ENCODE measurements at places on chromosomes 4 and X. TPM values are rescaled to one million over a fixed set of nuclear protein-coding genes. Genes with fewer than 3 reads are reported as not detected.

The XK gene
- polyA plus RNA-seq: 10.0 TPM

- peak overlapping the region; percentile 65 for H3K27ac ChIP-seq
- DNase-seq: peak; percentile 74
- no peaks in the 10 kb centered on the region for H3K4me1 ChIP-seq
- no peak overlapping the region for H3K4me3 ChIP-seq
- no peaks in the 10 kb centered on the region for H3K27me3 ChIP-seq
- no peaks in the 10 kb centered on the region for H3K36me3 ChIP-seq
Observed at GRCh38 chr4:25190407-25190806, 30.2 kb upstream of the SEPSECS start.

The CTAG1B gene
- not detected for polyA plus RNA-seq

- H3K27me3 ChIP-seq: no peaks in the 10 kb centered on the region
- no peaks in the 10 kb centered on the region for H3K36me3 ChIP-seq
- DNase-seq: no peak
- no peak overlapping the region for H3K4me3 ChIP-seq
- H3K4me1 ChIP-seq: no peaks in the 10 kb centered on the region
- H3K27ac ChIP-seq: peak overlapping the region; percentile 31
Observed at GRCh38 chrX:136067966-136068365, 79.4 kb upstream of the FHL1 start.

The CORIN gene
- 0.04 TPM for polyA plus RNA-seq

The EDA2R gene
- polyA plus RNA-seq: not detected

- DNase-seq: no peak
- no peaks in the 10 kb centered on the region for H3K27me3 ChIP-seq
- no peak overlapping the region for H3K27ac ChIP-seq
- H3K4me3 ChIP-seq: no peak overlapping the region
- H3K36me3 ChIP-seq: no peaks in the 10 kb centered on the region
- H3K4me1 ChIP-seq: no peaks in the 10 kb centered on the region
Observed at GRCh38 chr4:130192787-130193186, 1096.8 kb downstream of the C4orf33 start.

- DNase-seq: no peak
- no peaks in the 10 kb centered on the region for H3K4me1 ChIP-seq
- H3K36me3 ChIP-seq: no peaks in the 10 kb centered on the region
- H3K4me3 ChIP-seq: no peak overlapping the region
Observed at GRCh38 chr4:180925805-180926204, 1317.4 kb upstream of the TENM3 start.

DNA sequence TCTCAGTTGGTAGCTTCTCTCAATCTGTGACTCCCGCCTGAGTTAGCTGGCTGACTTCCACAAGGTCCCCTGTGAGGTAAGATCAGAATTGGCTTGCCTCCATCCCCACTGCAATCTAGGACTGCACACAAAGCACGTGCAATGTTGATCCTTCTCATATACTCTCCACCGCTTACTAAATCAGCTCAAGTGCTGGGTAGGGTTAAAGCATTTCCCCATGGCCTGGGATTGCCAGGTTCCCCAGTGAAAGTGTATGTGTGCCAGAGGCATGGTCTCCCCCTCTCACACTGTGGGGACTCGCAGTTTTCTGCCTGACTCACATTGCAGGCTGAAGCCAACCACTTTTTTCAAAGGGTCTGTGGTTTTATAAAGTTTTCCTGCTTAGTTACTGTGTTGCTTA lies 886.9 kb downstream of the FAM133A start:
- no peak for DNase-seq
- H3K27ac ChIP-seq: no peak overlapping the region
- no peaks in the 10 kb centered on the region for H3K4me1 ChIP-seq
- H3K27me3 ChIP-seq: no peaks in the 10 kb centered on the region
- H3K4me3 ChIP-seq: no peak overlapping the region

DNA sequence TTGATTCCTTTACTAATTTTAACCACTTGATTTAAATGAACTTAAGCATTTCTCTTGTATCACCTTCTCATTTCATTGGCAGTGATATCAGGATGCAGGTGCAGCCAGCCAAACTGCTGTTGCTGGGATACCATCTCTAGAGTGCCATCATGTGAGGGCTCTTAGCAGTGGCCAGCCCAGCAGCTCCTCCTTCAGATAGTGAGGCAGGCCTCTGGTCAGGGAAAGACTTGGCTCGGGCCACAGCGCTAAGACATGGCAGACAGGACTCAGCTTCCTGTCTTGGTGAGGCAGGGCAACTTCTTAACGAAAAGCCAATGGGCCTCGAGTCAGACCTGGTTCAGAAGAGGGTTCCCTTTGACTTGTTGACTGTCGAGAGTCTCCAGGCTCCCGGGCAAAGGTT lies 50.0 kb downstream of the NOP14 start:
- no peak overlapping the region for H3K27ac ChIP-seq
- H3K4me3 ChIP-seq: no peak overlapping the region
- DNase-seq: no peak
- H3K36me3 ChIP-seq: peaks cover 10% of the 10 kb centered on the region

- H3K4me1 ChIP-seq: no peaks in the 10 kb centered on the region
- no peaks in the 10 kb centered on the region for H3K27me3 ChIP-seq
- no peak overlapping the region for H3K4me3 ChIP-seq
- H3K27ac ChIP-seq: no peak overlapping the region
Observed at GRCh38 chr4:14871676-14872430, 130.4 kb upstream of the CPEB2 start.

DNA sequence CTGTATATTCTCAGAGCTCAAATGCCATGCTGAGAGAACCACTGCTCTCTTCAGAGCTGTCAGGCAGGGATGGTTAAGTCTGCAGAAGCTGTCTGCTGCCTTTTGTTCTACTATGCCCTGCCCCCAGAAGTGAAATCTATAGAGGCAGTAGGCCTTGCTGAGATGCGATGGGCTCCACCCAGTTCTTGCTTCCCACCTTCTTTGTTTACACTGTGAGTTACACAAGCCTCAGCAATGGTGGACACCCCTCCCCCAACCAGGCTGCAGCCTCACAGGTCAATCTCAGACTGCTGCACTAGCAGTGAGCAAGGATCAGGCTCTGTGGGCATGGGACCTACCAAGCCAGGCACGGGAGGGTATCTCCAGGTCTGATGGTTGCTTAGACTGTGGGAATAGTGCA lies 271.6 kb downstream of the CENPC start:
- H3K4me3 ChIP-seq: no peak overlapping the region
- H3K36me3 ChIP-seq: no peaks in the 10 kb centered on the region
- no peak overlapping the region for H3K27ac ChIP-seq
- DNase-seq: no peak

The PARM1 gene
- polyA plus RNA-seq: 1.4 TPM

DNA sequence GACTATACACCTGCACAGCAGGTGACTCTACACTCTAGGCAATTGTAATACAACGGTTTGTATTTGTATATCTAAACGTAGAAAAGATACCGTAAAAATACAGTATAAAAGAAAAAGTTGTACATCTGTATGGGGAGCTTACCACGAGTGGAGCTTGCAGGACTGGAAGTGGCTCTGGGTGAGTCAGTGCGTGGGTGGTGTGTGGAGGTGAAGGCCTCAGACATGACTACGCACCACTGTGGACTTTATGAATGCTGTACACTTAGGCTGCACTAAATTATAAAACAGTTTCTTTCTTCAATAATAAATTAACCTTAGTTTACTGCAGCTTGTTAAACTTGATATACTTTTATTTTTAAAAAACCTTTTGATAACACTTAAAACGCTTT lies 85.0 kb upstream of the FAT1 start:
- H3K27me3 ChIP-seq: no peaks in the 10 kb centered on the region
- no peaks in the 10 kb centered on the region for H3K36me3 ChIP-seq

The MTMR8 gene
- polyA plus RNA-seq: 0.67 TPM

GRCh38 chr4:13483136-13483767 lies 888 bp downstream of the RAB28 start:
- peak overlapping the region; percentile 91 for H3K4me3 ChIP-seq
- H3K36me3 ChIP-seq: no peaks in the 10 kb centered on the region
- DNase-seq: peak; percentile 32
- no peaks in the 10 kb centered on the region for H3K27me3 ChIP-seq

DNA sequence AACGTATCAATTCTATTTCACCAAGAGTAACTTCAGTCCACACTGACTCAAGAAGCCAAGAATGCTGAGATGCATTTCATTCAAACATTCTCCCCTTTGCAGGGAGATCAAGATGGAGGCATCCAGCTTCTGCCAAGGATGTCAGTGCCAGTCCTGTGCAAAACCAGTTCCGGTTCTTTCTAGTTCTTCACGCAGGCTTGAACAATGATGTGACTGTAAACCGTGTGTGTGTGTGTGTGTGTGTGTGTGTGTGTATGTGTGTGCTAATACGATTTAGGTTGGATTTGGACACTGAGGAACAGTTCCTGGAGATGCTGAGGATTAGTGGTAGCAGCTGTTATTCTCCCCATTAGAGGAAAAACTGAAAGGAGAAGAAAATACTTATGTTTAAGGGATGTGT lies at the start of gene REELD1:
REELD1 (plus strand) TSS at position 301 of the 400 bp plus-strand sequence. CDS start 2,415 bp downstream, outside the sequence.
- no peaks in the 10 kb centered on the region for H3K36me3 ChIP-seq
- H3K27ac ChIP-seq: no peak within 1 kb of the TSS
- DNase-seq: no peak
- no peaks in the 10 kb centered on the region for H3K4me1 ChIP-seq
- H3K4me3 ChIP-seq: no peak within 1 kb of the TSS

GRCh38 chrX:139924069-139924695 lies 8.7 kb downstream of the ATP11C start:
- H3K27me3 ChIP-seq: no peaks in the 10 kb centered on the region
- H3K27ac ChIP-seq: peak overlapping the region; percentile 10
- H3K4me3 ChIP-seq: no peak overlapping the region
- H3K4me1 ChIP-seq: no peaks in the 10 kb centered on the region
- peaks cover 4% of the 10 kb centered on the region for H3K36me3 ChIP-seq
- DNase-seq: no peak

GRCh38 chr4:6207602-6208001 lies 7.3 kb upstream of the JAKMIP1 start:
- H3K4me1 ChIP-seq: no peaks in the 10 kb centered on the region
- H3K27ac ChIP-seq: no peak overlapping the region
- no peaks in the 10 kb centered on the region for H3K36me3 ChIP-seq
- H3K4me3 ChIP-seq: no peak overlapping the region
- DNase-seq: no peak
- H3K27me3 ChIP-seq: no peaks in the 10 kb centered on the region

The MAOA gene
- 170 TPM for polyA plus RNA-seq

The MAGEB6 gene
- polyA plus RNA-seq: not detected

The VCX3B gene
- polyA plus RNA-seq: not detected

The SPARCL1 gene
- 60.9 TPM for polyA plus RNA-seq

DNA sequence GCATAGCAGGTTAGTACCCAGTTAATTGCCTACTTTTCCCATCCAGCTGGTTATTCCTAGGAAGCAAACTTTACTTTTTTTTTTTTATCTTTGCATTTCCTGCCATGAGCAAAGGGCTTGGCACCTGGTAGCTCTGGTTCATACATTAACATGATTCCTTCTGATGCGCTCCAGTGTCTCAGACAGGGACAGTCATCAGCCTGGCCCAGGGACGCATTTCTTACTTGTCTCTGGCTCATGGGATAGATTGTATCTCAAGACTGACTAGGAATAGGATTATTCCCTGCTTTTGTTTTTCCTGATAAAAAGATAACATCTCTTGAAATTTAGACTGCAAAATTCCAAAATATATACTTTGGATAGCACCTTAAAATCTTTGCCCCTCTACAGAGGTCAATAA lies 571.5 kb upstream of the TENM3 start:
- no peaks in the 10 kb centered on the region for H3K27me3 ChIP-seq
- no peak overlapping the region for H3K27ac ChIP-seq
- no peak overlapping the region for H3K4me3 ChIP-seq
- H3K4me1 ChIP-seq: no peaks in the 10 kb centered on the region
- DNase-seq: no peak
- no peaks in the 10 kb centered on the region for H3K36me3 ChIP-seq

- no peak overlapping the region for H3K27ac ChIP-seq
- DNase-seq: peak; percentile 39
- no peaks in the 10 kb centered on the region for H3K27me3 ChIP-seq
- H3K36me3 ChIP-seq: no peaks in the 10 kb centered on the region
- no peaks in the 10 kb centered on the region for H3K4me1 ChIP-seq
Observed at GRCh38 chr4:15149839-15150592, 147.7 kb downstream of the CPEB2 start.

DNA sequence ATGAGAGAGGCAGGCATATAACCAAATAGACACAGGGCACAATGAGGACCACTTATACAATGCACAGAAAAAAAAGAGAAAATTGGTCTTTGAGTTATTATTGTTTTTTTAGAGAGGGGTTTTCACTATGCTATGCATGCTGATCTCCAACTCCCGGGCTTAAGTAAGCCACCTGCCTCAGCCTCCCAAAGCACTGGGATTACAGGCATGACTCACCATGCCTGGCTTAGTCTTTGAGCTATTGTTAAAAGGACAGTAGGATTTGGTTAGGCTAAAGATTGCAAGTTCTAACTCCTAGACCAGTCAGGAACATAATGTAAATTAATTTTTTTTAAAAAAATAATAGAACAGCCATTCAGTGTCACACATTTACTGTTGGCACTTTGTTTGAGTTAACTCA lies 340.1 kb downstream of the GPAT3 start:
- H3K36me3 ChIP-seq: no peaks in the 10 kb centered on the region
- no peak for DNase-seq
- no peaks in the 10 kb centered on the region for H3K27me3 ChIP-seq
- no peak overlapping the region for H3K27ac ChIP-seq

GRCh38 chr4:89111833-89112563 lies 665 bp downstream of the TIGD2 start:
- peak overlapping the region; percentile 60 for H3K4me3 ChIP-seq
- peak overlapping the region; percentile 84 for H3K27ac ChIP-seq
- no peaks in the 10 kb centered on the region for H3K36me3 ChIP-seq
- H3K4me1 ChIP-seq: peaks cover 16% of the 10 kb centered on the region
- no peaks in the 10 kb centered on the region for H3K27me3 ChIP-seq

The HDX gene
- not detected for polyA plus RNA-seq

GRCh38 chrX:13430136-13430827 lies 110.4 kb upstream of the ATXN3L start:
- H3K27ac ChIP-seq: no peak overlapping the region
- no peaks in the 10 kb centered on the region for H3K4me1 ChIP-seq
- H3K27me3 ChIP-seq: no peaks in the 10 kb centered on the region
- no peaks in the 10 kb centered on the region for H3K36me3 ChIP-seq
- no peak overlapping the region for H3K4me3 ChIP-seq
- no peak for DNase-seq

The NEXMIF gene
- 0.13 TPM for polyA plus RNA-seq

DNA sequence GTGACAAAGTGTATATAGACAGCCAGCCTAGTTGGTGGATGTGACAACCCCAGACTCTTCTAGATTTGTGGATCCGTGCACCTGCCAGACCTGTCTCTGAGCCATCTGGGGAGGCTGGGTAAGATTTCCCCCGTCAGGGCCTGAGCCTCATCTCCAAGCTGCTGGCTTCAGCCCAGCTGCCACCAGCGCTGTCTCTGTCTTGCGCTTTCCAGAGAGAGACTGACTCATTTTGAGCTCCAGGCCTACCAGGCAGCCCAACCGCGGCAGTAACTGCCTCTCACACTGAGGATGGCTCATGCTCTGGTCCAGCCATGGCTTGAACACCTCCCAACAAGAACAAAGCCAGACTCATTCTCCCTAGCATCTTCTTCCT lies 26.4 kb downstream of the NOP14 start:
- peaks cover 2% of the 10 kb centered on the region for H3K36me3 ChIP-seq
- H3K4me1 ChIP-seq: peaks cover 23% of the 10 kb centered on the region
- no peak overlapping the region for H3K4me3 ChIP-seq
- DNase-seq: no peak

The FAM114A1 gene
- polyA plus RNA-seq: 34.6 TPM
